ENCODE measurements at places on chromosomes 12 and 14.

- DNase-seq: peak; percentile 18
Measured at GRCh38 chr12:125187148-125187745, 122.0 kb downstream of the AACS start.

- no peak for DNase-seq
Measured at GRCh38 chr12:63752283-63752682, 27.4 kb upstream of the RXYLT1 start.

DNA sequence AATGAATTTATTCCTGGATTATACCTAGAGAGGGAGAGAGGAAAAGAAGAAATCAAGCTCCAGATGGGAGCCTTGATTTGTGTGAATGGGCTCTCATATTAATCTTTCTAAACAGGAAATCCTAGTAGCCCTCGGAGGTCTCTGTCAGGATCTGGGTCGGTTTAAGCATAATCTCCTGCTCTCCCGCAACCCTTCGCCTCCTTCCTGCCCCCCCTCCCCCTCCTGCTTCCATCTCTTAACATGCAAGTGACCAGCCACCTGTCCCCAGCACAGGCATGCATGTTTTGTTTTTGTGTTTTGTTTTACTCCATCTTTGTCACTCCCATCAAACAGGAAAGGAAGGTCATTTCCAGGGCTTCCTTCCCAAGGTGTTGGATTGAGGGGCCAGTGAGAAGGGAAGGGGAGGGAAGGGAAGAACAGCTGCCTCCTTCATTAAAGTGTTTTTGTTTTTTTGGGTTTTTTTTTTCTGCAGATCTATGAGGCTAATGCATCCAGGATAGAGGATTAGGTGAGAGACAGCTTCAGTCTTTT, 4.8 kb upstream of the KCNA5 start:
- no peak for DNase-seq

GRCh38 chr14:99318091-99318958, 46.3 kb upstream of the BCL11B start:
- no peak for DNase-seq

DNA sequence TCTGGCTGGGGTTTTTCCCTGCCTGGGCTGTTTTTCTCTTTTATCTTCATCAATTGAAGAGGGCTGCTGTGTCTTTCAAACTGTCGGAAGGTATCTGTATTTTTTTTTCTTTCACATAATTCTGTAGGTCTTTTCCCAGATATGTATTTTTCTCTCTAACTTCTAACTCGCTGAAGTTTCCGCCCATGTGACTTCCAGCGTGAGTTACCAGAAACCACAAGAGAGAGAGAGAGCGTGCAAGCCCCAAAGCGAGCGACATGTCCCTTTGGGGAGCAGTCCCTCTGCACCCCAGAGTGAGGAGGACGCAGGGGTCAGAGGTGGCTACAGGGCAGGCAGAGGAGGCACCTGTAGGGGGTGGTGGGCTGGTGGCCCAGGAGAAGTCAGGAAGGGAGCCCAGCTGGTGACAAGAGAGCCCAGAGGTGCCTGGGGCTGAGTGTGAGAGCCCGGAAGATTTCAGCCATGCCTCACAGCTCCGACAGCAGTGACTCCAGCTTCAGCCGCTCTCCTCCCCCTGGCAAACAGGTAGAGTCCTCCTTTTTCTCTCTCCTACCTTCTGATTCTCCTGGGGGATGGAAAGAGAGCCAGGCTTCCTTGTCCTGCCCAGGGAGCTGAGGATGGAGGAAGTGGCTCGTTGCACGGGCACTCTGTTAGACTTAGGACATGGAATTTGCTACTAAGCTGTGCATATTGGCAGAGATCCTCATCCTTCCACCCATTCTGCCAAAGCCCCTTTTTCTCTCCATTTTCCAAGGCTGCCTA, at the start of gene BATF:
TSS of gene BATF (plus strand) at position 246 of the 759 bp plus-strand sequence. CDS start at position 460, 214 bp downstream.
- DNase-seq: no peak

All from foreskin keratinocyte (primary cell).